Activated naive CD4-positive, alpha-beta T cell treated with anti-CD3 and anti-CD28 coated beads for 36 hours (primary cell): ENCODE measurements at places on chromosomes 12 and 14. TPM values are rescaled to one million over a fixed set of nuclear protein-coding genes. Genes with fewer than 3 reads are reported as not detected.

KRT82 gene
- not detected for total RNA-seq

PAWR gene
- total RNA-seq: 5.2 TPM

CLMN gene
- 2.6 TPM for total RNA-seq

RNASE2 gene
- total RNA-seq: not detected

COL2A1 gene
- not detected for total RNA-seq

ERBB3 gene
- 1.9 TPM for total RNA-seq

TAS2R7 gene
- total RNA-seq: not detected

HOXC12 gene
- not detected for total RNA-seq

DNA sequence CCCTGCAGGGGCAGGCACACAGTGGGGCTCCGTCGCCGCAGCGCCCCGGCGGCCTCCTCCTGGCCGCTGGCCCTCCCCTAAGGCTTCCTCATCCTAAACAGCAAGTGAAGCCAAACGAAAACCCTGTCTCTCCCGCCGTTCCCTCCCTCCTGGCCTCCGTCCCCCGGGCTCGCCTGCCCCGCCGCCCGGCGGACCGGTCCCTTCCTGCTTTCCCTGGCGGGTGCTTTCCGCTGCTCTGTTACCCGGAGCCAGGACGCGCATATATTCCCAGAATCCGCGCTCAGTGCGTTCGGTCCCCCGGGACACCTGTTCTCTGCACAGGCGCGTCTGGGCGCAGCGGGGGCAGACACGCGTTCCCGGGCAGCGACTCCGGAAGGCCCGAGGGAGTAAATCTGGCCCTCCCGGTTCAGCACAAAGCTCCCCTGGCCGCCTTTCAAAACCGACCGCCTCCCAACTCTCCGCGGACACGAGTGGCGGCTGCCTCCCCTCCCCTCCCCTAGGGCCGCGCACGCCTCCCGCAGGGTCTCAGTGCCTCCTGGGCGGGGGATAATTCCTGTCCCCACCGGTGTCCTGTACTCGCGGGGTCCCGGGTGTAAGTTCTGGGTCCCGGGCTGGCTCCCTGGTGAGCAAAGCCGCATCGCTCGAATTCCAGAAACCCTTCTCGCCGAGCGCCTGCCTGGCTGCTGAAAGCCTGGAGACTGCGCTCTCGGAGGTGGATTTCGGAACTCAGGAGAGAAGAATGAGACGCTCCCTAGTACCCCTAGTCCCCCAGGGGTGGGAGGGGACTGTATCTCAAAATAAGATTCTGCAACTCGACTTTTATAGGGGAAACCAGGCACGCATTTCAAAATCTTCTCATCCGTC is 21.4 kb upstream of the CEP170B start:
- H3K27me3 ChIP-seq: peaks cover 35% of the 10 kb centered on the region
- peaks cover 5% of the 10 kb centered on the region for H3K4me1 ChIP-seq
- no peak overlapping the region for H3K27ac ChIP-seq
- no peak overlapping the region for H3K4me3 ChIP-seq

DNA sequence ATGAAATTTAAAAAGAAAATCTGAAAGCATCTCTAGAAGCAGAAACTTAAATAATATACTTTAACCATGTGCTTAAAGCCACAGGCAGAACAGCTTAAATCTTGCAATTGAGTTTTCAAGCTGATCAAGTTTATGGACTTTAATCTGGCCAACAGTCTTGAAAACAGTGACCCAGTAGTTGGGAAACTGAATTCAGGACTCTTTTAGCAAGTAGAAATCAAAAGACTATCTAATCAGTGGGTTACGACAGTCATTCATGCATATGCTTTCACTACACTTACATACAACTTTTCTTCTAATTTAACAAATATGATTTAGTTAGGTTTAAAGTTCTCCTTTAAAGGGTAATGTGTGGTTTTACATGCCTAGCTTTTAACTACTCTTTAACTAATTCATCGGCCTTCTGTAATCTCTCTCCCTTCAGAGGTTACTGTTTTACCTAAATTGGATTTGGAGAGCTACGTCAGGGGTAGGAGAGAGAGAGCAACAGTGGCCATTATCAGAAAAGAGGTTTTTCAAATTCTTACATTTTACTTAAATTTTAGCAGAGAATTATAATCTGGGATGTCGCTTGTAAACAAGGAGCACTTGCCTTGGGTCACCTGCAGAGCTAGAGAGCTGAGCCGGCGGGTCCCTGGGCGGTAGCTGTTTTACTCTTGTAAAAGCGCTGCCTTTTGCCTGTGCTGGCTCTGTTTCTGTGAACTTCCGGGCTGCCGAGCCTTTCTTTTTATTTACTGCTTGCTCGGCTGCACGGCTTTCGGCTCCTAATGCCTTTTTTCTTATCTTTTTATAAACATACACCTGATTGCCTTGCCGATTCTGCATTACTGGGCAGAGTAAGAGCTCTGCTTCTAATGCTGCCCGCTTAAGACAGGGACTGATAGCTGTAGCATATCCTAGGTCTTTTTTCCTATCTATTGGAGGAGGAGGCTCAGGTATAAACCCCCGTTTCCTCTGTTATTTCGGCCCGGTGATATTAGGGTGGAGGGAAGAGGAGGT is 17.4 kb upstream of the LYZ start:
- H3K4me3 ChIP-seq: peak overlapping the region; percentile 80
- no peaks in the 10 kb centered on the region for H3K27me3 ChIP-seq
- no peaks in the 10 kb centered on the region for H3K36me3 ChIP-seq
- H3K27ac ChIP-seq: peak overlapping the region; percentile 90
- peak; percentile 74 for DNase-seq

GRCh38 chr12:11758510-11759493 is 109.3 kb downstream of the ETV6 start:
- DNase-seq: peak; percentile 52
- H3K36me3 ChIP-seq: peaks cover 25% of the 10 kb centered on the region
- no peaks in the 10 kb centered on the region for H3K27me3 ChIP-seq
- no peak overlapping the region for H3K27ac ChIP-seq
- peaks cover 44% of the 10 kb centered on the region for H3K4me1 ChIP-seq

- H3K27me3 ChIP-seq: no peaks in the 10 kb centered on the region
- no peak for DNase-seq
- no peak overlapping the region for H3K4me3 ChIP-seq
- H3K36me3 ChIP-seq: no peaks in the 10 kb centered on the region
- peaks cover 6% of the 10 kb centered on the region for H3K4me1 ChIP-seq
Measured at GRCh38 chr12:124630791-124631313, 63.4 kb upstream of the NCOR2 start.

DNA sequence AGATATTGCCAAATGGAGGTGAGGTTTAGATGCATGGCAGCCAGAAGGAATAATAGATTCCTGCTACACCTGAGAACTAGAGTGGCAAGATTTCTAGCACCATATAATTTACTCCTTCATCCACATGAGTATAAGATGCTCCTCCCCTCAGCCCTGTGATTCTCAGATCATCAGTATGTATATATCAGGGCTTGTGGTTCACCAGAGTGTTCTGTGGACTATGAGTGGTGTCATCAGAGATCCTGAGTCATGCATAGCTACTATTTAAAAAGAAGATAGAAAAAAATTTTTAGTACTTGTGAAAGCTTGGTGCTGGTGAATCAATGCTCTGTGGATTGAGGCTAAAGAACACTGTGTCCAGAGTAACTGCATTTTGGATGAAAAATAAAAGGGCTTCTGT is 285.9 kb downstream of the BMP4 start:
- no peak overlapping the region for H3K27ac ChIP-seq
- H3K4me3 ChIP-seq: no peak overlapping the region
- DNase-seq: no peak
- no peaks in the 10 kb centered on the region for H3K4me1 ChIP-seq
- no peaks in the 10 kb centered on the region for H3K36me3 ChIP-seq

GRCh38 chr12:70907412-70907811 is 13.1 kb downstream of the PTPRR start:
- no peak overlapping the region for H3K27ac ChIP-seq
- no peaks in the 10 kb centered on the region for H3K36me3 ChIP-seq
- H3K4me3 ChIP-seq: no peak overlapping the region
- peaks cover 4% of the 10 kb centered on the region for H3K27me3 ChIP-seq
- H3K4me1 ChIP-seq: no peaks in the 10 kb centered on the region

DNA sequence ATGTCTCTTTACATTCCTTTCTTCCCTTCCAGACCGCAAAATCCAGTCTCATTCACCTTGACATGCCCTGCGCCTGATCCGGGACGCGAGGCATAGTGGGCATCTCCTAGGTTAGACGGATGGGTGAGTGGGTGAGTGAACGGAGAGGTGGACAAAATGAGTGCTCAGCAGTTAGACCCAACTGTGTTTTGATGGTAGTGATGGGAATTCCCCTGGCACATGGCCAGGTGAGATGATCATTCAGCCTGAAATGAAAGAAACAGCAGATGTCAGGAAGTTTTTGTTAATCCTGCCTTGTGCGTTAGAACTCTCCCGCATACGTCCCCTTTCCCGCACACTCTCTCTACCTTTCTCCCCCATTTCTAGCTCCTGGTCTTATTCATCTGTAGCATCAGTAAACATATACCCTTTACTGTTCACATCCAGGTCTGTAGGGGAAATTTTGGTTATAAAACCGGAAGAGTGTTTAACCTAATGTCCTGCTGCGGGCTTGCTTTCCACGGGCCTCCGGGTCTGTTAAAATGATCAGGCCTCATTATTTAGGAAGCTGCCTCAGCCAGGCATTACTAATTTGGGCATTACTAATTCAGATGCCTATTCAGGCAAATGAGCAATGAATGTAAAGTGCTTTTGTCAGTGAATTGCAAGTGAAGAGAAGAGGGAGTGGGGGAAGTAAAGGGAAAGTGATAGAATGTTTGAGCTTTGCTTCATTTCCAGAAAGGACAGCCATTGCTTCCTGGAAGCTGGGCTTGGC is 172.8 kb downstream of the ETV6 start:
- H3K4me1 ChIP-seq: peaks cover 61% of the 10 kb centered on the region
- H3K27me3 ChIP-seq: no peaks in the 10 kb centered on the region
- peak; percentile 83 for DNase-seq
- H3K27ac ChIP-seq: peak overlapping the region; percentile 91

GRCh38 chr14:104895786-104896661 is 28.7 kb upstream of the PLD4 start:
- H3K4me1 ChIP-seq: no peaks in the 10 kb centered on the region
- H3K27ac ChIP-seq: no peak overlapping the region
- no peaks in the 10 kb centered on the region for H3K36me3 ChIP-seq
- DNase-seq: no peak
- H3K4me3 ChIP-seq: no peak overlapping the region
- H3K27me3 ChIP-seq: no peaks in the 10 kb centered on the region

DNA sequence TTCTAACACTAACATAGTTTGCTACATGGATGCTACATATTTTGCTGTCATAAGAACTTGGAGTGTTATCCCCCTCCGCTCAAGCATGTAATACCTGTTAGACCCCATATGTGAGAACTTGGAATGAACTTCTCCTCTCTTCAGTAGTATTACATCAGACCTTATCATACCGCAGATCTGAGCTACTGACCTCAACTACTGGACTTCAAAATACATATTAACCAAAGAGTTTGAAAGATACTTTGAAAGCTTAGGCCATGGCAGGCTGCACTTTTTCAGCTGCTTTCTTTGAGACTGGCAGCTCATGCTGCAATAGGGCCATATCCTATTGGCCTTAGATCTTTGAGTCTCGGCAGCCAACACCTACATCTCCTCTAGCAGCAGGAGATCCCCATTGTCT is 74.8 kb downstream of the EEA1 start:
- H3K4me3 ChIP-seq: no peak overlapping the region
- peaks cover 3% of the 10 kb centered on the region for H3K4me1 ChIP-seq
- no peak overlapping the region for H3K27ac ChIP-seq
- peaks cover 25% of the 10 kb centered on the region for H3K36me3 ChIP-seq

- H3K27me3 ChIP-seq: no peaks in the 10 kb centered on the region
- peaks cover 7% of the 10 kb centered on the region for H3K36me3 ChIP-seq
- H3K4me3 ChIP-seq: peak overlapping the region; percentile 89
- no peak for DNase-seq
Measured at GRCh38 chr12:50112456-50113218, 601 bp downstream of the COX14 start.

GRCh38 chr14:58812050-58812910 is 174.5 kb downstream of the DACT1 start:
- no peaks in the 10 kb centered on the region for H3K36me3 ChIP-seq
- H3K4me1 ChIP-seq: peaks cover 4% of the 10 kb centered on the region
- no peak overlapping the region for H3K4me3 ChIP-seq
- H3K27me3 ChIP-seq: no peaks in the 10 kb centered on the region
- no peak for DNase-seq
- no peak overlapping the region for H3K27ac ChIP-seq

DNA sequence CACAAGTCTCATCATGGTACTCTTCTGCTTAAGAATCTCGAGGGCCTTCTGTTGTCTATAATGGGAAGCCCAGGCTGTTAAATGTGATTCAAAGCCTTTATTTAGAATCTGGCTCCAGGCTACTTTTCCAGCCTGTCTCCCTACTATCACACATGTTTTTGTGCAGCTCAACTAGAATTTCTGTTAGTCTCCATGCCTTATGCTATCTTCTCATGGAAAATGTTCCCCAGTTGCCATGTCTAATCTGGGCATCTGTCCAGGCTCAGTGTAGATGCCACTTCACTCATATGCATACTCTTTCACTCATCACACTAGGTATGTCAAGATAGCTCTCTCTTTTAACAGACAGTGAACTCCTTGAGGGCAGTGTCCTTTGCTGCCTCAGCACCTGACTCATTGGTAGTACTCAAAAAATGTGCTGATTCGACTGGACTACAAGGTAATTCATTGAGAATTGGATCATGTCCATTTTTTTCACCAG is 145.3 kb downstream of the TTLL5 start:
- no peak for DNase-seq
- no peak overlapping the region for H3K27ac ChIP-seq
- H3K4me1 ChIP-seq: no peaks in the 10 kb centered on the region
- H3K27me3 ChIP-seq: no peaks in the 10 kb centered on the region

DNA sequence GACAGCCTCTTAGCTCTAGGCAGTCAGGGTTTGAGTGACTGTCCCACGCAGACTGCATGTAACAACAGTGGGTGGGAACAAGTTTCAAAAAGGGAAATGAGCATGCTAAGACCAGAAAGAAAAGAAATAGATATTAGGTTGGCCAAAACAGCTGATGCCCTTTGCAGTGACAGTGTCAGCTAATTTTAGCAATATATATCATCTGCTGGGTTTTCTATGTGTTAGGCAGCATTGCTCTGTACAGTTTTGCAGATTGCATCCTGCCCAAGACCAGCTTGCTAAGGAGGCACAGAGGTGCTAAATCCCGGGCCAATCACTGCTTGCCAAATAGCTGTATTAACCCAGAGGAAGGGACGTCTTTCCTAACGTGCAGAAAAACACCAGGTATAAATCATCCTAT is 541.9 kb upstream of the TBX3 start:
- H3K4me3 ChIP-seq: no peak overlapping the region
- no peak for DNase-seq
- no peaks in the 10 kb centered on the region for H3K36me3 ChIP-seq
- H3K4me1 ChIP-seq: no peaks in the 10 kb centered on the region
